Skeletal muscle tissue (tissue), 5 donors: ENCODE measurements at places on chromosomes 4 and X. TPM values are rescaled to one million over a fixed set of nuclear protein-coding genes. Genes with fewer than 3 reads are reported as not detected.

The FGD1 gene
- total RNA-seq: 4.2 TPM

The ASB9 gene
- total RNA-seq: 3.7 TPM

The CCNB3 gene
- total RNA-seq: under 0.01 TPM

The SLC7A11 gene
- total RNA-seq: 1.0 TPM

The BST1 gene
- 5.2 TPM for total RNA-seq

The CFAP299 gene
- 0.52 TPM for total RNA-seq

The EGFL6 gene
- 36.0 TPM for total RNA-seq

The MAGEA6 gene
- total RNA-seq: not detected

The NIPAL1 gene
- 1.0 TPM for total RNA-seq

The FATE1 gene
- total RNA-seq: 0.52 TPM

The RAB9A gene
- total RNA-seq: 19.3 TPM

The SH3D19 gene
- total RNA-seq: 20.4 TPM

The TCEAL4 gene
- total RNA-seq: 15.1 TPM
